ENCODE measurements at places on chromosomes 1 and 21.

DNA sequence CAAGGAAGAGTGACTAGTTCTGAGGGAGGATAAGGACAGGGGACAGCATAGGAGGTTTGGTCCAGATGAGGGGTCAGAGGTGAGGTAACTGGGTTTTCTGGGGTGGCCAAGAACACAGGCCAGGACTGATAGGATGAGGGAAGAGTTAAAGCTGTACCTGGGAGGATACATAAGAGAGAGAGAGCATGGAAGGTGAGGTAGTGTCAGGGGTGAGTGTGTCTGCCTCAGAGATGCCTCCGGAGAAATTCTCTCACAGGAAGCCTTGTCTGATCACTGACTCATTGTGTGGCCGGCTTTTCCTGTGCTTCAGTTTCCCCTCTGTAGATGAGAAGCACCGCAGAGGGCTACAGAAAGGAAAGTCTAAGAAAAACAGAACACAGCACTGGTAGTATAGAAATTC is 40.2 kb downstream of the FASLG start:
- DNase-seq: no peak

- no peak for DNase-seq
Measured at GRCh38 chr1:220902916-220903315, 23.7 kb downstream of the HLX start.

DNA sequence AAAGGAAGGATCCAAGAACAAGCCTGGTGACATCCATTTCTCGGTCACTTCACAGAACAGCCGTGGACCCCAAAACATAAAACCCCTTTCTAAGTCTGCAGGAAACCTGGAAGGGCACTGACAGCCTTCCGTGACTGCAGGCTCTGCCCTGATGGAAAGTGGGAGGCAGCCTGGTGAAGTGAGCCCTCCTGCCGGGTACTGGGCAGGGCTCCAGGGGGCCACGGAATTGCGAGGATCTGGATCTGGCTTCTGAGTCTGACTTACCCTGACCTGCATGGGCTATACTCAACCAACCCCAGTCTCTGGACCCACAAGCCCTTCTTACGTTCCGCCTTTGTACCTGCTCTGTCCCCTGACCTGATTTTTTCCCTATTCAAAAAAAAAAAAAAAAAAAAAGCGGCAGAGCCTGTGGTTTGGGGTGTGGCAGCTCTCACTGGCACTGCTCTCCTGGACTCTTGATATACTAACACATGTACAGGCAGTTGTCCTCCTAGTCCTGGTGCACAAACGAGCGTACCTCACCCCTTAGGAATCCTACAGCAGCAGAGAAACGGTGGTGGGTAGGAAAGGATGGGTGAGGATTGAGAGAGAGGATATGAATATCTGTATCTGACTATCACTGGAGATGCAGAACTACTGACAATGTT is 82.9 kb downstream of the BEND5 start:
- DNase-seq: no peak

- no peak for DNase-seq
Measured at GRCh38 chr1:58979677-58980076, 195.8 kb upstream of the JUN start.

- DNase-seq: no peak
Measured at GRCh38 chr1:181685211-181685610, 201.9 kb downstream of the CACNA1E start.

GRCh38 chr1:166924823-166925541 is 48.9 kb upstream of the TADA1 start:
- no peak for DNase-seq

DNA sequence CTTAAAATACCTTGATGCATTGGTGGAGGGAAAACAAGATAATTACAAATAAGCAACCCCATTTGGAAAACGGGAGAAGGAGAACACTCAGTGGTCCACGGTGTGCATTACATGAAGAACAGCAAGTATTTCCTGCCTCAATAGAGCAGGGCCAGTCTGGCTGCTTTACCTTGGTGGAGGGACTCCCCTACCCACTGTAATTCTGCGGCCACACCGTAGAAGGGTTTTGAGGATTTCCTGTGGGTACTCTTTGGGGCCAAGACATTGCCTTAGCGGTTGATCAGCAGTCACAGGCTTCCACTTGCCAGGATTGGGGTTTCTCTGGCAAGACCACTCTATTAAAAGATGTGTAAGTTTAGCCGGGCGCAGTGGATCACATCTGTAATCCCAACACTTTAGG is 16.3 kb upstream of the TMEM54 start:
- DNase-seq: no peak
